ENCODE measurements at places on chromosomes 7 and 10.

- no peak for DNase-seq
These were observed 513.4 kb upstream of the GHITM start for GRCh38 chr10:83625831-83626360.

DNA sequence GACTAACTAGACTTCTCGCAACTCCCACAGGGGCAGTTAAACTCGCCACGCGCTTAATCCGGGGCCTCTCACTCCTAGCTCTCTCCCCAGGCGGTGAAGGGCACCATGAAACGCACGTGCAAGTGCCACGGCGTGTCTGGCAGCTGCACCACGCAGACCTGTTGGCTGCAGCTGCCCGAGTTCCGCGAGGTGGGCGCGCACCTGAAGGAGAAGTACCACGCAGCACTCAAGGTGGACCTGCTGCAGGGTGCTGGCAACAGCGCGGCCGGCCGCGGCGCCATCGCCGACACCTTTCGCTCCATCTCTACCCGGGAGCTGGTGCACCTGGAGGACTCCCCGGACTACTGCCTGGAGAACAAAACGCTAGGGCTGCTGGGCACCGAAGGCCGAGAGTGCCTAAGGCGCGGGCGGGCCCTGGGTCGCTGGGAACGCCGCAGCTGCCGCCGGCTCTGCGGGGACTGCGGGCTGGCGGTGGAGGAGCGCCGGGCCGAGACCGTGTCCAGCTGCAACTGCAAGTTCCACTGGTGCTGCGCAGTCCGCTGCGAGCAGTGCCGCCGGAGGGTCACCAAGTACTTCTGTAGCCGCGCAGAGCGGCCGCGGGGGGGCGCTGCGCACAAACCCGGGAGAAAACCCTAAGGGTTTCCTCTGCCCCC, 19.5 kb downstream of the WNT8B start:
- DNase-seq, result no peak

GRCh38 chr10:4243651-4244050, 458.6 kb upstream of the KLF6 start:
- DNase-seq, result no peak

- no peak for DNase-seq
These were observed 238.8 kb downstream of the POLR1F start for GRCh38 chr7:19470031-19470430.

- no peak for DNase-seq
These were observed 325.8 kb upstream of the ZMIZ1 start for GRCh38 chr10:78742730-78743615.

- DNase-seq, result no peak
These were observed 807.5 kb upstream of the SORCS1 start for GRCh38 chr10:107971973-107972372.

DNA sequence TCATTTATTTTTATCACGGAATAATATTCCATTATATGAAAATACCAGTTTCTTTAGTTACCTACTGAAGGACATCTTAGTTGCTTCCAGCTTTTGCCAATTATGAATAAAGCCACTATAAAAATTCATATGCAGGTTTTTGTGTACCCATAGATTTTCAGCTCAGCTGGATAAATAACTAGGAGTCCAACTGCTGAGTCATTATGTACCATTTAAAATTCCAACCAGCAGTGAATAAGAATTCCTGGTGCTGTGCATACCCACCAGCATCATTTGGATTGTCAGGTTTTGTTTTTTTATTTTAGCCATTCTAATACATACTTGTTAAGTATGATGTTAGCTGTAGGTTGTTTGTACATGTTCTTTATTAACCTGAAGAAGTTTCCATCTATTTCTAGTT, 14.5 kb downstream of the FAM24B start:
- no peak for DNase-seq

DNA sequence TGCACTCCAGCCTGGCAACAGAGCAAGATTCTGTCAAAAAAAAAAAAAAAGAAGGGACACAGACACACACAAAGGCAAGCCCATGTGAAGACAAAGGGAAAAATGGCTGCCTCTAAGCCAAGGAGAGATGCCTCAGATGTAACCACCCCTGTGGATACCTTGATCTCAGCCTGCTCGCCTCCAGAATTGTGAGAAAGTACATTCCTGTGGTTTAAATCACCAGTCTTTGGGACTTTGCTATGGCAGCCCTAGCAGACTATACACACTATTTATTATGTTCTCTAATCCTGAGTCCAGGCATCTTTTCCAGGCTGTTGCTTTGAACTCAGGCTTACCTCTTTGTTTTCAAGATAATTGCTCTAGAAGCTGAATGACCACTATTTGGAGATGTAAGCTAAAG, 494.3 kb downstream of the GALNT17 start:
- no peak for DNase-seq

GRCh38 chr7:140506788-140507464, 27.6 kb upstream of the MKRN1 start:
- no peak for DNase-seq

DNA sequence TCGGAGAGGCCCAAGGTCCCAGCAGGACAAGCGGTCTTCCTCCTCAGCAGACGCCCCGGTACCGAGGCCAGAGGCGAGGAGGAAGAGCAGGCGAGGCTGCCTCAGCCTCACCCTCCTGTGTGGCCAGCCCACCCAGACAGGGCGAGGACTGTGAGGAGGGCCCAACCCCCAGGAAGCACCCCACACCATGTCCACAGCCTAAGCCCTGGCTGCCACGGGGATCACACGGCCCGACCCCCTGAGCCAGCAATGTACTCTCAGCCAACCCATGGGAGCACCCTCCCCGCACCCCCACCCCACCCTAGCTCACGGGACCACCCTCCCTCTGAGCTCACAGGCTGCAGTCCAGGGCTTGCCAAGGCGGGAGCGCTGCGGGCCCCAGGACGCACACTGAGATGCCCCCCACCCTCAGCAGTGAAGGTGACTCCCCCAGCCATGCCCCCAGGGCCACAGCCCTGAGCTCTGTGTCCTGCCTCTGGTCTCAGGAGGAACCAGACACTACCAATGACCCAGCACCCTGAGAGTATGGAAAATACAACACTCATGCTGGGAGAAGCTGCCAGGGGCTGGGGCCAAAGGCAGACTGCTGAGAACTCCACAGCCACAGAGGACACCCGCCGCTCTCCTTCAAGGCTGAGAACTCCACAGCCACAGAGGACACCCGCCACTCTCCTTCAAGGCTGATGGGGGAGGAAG, 93.6 kb downstream of the MAD1L1 start:
- no peak for DNase-seq

DNA sequence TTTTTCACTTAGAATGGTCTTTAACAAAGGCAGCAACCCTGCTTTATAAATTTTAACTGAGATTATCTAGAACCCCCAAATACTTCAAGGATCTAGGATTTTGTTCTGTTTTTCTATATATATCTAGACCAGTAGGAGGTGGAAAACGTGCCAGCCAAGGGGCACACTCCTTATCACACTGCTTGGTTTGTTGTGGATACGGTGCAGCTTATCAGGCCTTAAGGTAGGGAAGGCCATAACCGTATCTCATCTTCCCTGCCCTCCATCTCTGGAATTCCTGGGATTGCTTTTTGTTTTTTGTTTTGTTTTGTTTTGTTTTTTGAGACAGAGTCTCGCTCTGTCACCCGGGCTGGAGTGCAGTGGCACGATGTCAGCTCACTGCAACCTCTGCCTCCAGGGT, 75.4 kb downstream of the MPLKIP start:
- DNase-seq, result no peak

DNA sequence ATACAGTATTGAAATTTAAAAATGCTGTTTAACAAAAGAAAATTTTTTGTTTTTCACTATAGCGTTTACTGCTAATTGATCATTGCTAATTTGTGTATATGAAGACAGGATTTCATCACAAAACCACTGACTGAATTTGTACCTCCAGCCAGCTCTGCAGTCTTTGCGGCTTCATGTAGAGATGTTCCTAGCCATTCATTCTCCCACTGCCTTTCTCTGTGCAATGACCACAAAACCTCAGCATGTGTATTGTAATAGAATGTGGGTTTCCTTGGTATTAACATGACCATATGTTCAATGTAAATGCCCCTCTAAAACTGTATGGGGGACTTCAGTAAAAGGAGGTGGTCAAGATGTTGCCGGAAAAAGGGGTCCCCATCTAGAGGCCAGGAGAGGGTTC, 81.1 kb upstream of the STEAP1B start:
- no peak for DNase-seq

GRCh38 chr10:43120929-43121314, 17.3 kb upstream of the CSGALNACT2 start:
- no peak for DNase-seq

GRCh38 chr10:51314481-51314880, 240.2 kb downstream of the PRKG1 start:
- DNase-seq, result no peak

DNA sequence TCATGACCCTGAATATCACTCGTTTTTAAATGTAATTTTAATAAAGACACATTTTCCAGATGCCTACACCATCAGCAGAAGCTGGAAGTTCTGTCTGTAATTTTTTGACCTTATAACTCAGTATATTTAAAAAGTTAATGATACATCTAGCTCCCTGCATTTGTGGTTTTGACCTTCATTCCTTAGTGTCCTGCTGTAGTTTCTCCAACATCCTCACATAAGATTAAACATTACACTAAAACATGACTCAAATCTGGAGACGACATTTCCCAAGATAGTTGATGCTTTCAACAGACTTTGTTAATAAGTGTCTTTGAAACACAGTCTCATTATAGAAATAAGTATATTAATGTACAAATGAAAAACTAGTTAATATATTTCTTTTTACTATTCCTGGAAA, 363.1 kb downstream of the POM121L12 start:
- no peak for DNase-seq

DNA sequence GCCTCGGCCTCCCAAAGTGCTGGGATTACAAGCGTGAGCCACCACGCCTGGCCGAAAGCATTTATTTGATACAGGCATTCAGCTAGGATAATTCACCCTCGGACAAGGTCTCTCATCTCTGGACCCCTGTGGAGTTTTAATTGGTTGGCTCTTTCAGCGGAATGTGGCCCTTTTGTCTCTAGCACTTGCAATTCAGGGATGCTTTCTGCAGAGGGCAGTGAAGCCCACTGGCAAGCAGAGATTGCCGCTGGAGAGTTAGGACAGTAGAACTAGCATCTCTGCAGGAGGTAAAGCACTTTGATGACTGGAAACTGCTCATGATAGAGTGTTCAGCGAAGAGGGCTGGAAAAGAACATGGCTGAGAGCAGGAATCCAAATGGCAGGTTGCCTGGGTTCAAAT, 62.0 kb downstream of the SUFU start:
- DNase-seq, result no peak

DNA sequence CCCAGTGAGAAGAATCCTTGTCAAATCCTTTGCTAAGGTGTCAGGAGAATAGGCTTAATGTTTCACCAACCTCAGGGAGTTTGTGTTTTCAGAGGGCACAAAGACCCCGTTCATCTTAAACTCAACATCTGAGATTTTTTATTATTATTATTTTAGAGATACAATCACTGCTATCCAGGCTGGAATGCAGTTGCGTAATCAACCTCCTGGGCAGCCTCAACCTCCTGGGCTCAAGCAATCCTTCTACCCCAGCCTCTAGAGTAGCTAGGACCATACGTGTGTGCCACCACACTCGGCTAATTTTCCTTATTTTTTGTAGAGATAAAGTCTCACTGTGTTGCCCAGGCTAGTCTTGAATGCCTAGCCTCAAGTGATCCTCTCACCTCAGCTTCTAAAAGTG, 599.2 kb downstream of the KCNMA1 start:
- no peak for DNase-seq

Measured in esophagus squamous epithelium (tissue), 5 donors.